ENCODE measurements at places on chromosomes 7 and 10.

DNA sequence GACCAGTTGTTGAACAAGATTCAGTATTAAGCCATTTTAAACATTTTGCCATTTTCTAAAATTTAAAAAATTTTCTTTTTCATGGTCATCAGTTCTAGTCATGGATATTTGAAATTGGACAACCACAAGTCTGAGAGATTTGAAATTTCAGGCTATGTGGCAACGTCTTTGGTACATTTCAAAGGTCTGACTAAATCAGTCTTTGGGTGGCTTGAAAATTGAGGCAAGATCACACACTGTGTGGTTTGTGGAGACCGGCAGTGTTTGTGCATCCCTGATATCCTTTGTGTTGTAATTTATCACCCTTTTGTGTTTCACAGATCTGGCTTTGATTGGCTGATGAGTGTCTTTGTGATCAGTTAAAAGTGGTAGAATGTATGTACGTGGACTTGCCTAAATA, 35.7 kb downstream of the CCAR1 start:
- DNase-seq = no peak

GRCh38 chr10:52477305-52477704, 163.2 kb downstream of the DKK1 start:
- no peak for DNase-seq

DNA sequence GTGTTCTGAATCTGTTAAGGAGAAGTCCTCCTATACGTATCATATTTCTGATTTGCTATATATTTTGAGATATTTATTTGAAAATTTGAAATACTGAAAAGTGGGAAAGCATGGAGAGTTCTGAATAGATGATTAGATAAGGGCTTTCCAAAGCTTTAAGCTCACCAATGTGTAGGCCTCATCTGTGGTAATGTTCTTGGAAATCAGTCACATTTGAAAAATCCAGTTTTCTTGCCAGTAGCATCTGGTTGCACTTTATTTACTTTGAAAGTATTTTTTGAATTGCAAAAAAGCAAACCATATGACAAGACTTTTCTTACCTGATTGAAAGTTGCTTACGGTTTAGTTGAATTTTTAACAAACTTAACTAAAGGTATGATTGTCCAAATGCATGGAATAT, 21.7 kb downstream of the ADD3 start:
- DNase-seq = no peak

DNA sequence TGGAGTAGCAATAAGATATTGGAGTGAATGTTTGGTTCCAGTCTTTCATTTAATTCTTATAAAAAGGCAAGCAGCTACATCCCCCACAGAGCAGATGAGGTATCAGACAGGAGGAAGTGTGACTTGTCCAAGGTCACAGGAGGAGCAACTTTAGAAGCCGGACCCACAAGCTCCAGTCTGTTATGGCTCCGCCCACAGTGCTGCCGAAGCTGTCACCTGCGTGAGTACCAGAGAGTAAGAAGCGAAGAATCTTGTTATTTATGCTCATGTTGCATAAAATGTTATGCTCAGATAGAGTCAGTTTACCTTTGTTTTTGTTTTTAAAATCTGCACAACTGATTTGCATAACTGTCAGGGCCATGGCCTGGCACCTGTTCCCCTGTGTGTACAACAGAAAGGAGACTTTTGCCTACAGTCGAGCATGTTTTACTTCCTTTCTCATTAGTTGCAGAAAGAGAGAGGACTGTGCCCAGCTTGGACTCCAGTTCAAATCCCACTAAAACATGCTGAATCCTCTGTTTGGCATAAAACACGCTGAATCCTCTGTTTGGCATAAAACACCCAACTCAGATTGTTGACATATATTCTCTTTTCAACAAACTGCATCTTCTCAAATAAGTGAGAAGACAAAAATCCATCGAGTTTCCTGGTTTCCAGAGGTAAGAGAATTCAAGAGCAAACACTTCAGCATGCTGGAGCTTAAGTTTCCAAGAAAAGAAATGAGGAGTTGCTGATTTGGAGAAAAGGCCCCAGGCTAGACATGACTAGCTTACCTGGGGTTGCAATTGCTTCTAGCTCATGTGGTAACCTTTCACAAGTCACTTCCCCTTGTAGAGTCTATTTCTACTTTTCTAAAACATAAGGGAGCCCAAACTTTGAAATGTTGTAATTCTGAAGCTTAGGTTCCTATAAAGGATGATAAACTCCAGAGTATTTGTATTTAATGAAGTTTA, 409.8 kb upstream of the ZMIZ1 start:
- no peak for DNase-seq

GRCh38 chr10:131580674-131581073, 269.2 kb upstream of the TCERG1L start:
- no peak for DNase-seq

DNA sequence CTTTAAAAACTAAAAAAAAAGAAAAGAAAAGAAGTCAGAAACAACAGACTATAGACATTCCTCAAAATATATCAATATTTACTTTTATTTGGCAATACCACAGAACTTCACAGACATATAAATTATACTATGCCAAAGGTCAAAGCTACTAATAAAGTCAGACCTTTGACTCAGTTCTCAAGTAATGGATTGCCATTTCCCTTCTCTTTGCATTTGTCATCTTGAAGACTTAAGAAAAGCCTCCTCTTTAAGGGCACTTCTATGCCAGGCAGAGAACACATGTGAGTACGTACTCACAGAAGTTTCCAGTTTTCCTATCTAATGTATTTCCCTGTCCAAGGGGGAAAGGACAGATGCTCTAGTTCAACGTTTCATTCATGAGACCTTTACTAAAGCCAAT, 37.6 kb downstream of the TNPO3 start:
- no peak for DNase-seq

GRCh38 chr10:61752111-61753011, 89.6 kb downstream of the CABCOCO1 start:
- no peak for DNase-seq

DNA sequence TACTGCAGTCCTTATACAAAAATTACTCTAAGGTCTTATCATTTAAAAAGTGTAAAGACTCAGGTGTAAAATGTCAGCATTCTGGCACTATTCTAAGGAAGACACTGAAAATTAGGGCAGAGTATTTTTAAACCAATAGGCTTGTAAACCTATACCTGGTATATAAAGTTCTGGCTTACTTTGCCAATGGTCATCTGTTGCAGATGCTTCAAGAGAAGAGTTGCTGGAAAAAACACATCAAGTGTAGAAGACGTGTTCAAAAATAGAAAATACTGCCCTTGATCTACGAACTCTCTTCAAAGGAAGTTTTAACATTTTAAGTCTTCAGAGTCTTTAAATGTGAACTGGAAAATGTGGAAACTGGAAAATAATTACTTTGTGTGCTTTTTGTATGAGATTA, 23.9 kb downstream of the NT5C3A start:
- no peak for DNase-seq

GRCh38 chr7:90320014-90320413, 1.1 kb downstream of the FAM237B start:
- DNase-seq = no peak

- DNase-seq = peak; percentile 56
These were observed 56.2 kb upstream of the TM9SF3 start for GRCh38 chr10:96642973-96643372.

DNA sequence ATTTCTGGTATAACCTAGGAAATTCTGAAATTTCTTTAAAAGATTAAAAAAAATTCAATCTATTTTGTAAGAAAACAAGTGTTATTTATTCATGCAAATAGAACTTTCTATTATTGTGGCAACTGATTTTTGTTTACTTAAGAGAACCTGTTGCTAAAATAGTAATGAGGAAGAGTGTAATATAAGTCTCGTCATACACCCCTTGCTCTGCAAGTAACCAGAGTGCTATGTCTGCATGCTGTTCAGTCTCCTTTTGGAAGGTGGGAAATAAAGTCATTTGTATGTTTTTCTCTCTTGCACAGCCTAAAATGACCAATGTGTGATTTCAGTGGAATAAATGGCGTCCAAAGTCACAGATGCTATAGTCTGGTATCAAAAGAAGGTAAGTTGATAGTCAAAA, 41.3 kb downstream of the PHTF2 start:
- no peak for DNase-seq

- no peak for DNase-seq
These were observed 307.8 kb downstream of the GPR37 start for GRCh38 chr7:124457841-124458240.

- DNase-seq = no peak
These were observed 647.8 kb downstream of the INHBA start for GRCh38 chr7:41054960-41055661.

DNA sequence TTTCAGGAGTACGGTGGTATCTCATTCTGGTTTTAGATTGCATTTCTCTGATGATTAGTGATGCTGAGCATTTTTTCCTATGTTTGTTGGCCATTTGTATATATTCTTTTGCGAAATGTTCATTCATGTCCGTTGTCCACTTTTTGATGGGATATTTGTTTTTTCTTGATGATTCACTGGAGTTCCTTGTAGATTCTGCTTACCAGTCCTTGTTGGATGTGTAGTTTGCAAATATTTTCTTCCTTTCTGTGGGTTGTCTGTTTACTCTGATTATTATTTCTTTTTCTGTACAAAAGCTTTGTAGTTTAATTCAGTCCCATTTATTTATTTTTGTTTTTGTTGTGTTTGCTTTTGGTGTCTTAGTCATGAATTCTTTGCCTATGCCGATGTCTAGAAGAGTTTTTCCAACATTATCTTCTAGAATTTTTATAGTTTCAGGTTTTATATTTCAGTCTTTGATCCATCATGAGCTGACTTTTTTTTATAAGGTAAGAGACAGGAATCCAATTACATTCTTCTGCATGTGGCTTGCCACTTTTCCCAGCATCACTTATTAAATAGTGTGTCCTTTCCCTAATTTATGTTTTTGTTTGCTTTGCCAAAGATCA, 320.5 kb downstream of the MAGI2 start:
- DNase-seq = no peak

GRCh38 chr10:3689871-3690510, 95.0 kb downstream of the KLF6 start:
- no peak for DNase-seq

- no peak for DNase-seq
These were observed 111.5 kb downstream of the SH2D4B start for GRCh38 chr10:80649183-80649582.

DNA sequence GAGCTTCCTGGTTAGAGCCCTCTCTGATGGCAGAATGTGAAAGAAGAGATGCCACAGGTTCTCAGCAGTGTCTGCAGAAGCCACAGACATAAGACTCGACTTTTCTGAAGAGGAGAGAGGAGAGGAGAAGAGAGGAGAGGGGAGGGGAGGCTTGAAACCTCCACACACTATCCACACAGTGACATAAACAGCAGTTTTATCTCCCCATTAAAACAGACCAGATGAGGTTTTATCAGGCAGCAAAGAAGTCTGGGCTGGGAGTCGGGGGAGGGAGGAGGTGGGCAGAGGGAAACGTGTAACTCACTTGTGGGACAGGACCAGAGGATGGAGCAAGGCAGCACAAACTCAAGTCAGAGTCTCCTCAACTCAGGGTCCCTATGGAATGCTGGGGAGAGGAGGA, 76.5 kb downstream of the XPNPEP1 start:
- DNase-seq = no peak

- no peak for DNase-seq
These were observed 10.6 kb upstream of the OPTN start for GRCh38 chr10:13089345-13089744.

- DNase-seq = no peak
These were observed 54.6 kb downstream of the TMEM178B start for GRCh38 chr7:141128506-141128905.

Data from adrenal gland (tissue), 19 donors.